ENCODE measurements at places on chromosomes 4 and X.

DNA sequence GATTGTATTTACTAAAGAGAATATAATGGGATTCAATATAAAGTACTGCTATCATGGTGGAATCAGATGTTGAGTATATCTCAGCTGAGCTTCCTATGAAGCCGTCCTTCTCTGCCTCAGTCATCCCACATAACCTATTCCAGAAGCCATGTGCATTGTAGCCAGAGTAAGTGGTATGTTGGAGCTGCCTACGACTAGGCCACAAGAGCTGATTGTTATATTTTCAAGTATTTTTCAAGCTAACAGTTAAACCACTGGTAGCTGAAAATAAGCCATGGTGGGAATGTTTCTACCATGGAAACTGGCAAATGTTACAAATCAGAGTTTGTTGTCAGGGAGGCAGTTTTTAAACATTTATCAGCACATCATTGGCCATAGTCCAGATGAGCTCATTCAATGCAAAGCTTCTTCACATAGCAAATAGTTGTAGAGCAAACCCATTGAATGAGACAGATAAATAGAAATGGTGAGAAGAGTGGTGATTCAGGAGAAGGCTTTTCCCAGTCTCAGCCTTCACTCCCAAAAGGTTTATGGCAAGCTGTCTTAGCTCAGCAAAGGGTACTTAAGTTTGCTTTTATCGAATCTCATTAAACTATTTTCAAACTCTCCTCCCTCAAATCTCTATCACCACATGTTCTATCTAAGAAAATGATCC lies 436.4 kb downstream of the PCDH19 start:
- DNase-seq: no peak

DNA sequence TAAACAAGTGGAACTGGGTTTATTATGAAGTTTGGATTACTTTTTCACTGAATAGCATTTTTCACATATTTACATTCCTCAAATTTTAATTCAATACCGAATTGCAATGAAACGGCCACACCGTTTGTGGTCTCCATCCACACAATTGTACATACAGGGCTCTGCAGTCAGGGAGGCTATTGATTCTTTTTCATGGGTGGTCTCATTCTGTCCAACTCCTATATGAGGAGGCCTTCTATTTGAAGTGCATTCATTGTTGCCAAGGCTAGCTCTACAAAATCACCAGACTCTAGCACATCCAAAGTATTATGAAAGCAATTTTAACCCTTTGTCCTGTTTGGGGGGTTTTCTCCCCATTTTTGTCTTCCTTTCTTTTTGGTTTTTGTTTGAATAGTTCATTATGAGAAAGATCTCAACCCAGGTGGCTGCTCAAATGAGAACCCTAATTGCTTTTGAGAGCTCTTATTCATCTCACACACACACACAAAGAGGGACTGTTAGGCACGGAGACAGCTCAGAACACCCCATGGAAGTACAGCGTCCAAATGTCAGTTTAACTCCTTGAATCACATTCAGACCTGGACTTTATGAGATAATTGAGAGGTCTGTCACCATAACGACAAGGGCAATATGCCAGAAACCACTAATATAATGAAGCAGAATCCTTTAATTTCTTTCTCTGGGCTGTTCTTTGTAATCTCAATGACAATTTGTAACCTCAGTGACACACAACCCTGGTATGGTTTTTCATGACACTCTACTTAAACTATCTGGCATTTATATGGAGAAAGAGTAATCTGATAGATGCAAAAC lies 79.4 kb downstream of the NLGN4X start:
- DNase-seq: no peak

- DNase-seq: no peak
These were observed 103.7 kb downstream of the APOOL start for GRCh38 chrX:85107407-85107806.

- no peak for DNase-seq
These were observed 17.7 kb upstream of the RP2 start for GRCh38 chrX:46819136-46819535.

- DNase-seq: no peak
These were observed 158.9 kb downstream of the MID1IP1 start for GRCh38 chrX:38960137-38960536.
